Astrocyte (in vitro differentiated cells and primary cell): ENCODE measurements at places on chromosomes 6 and 20. TPM values are rescaled to one million over a fixed set of nuclear protein-coding genes. Genes with fewer than 3 reads are reported as not detected.
A peak's percentile ranks its signal among the peaks of the same experiment; 100 is the strongest.

The PNISR gene
- total RNA-seq, result 54.3 and 62.2 TPM in 2 replicates

GRCh38 chr6:159815410-159815809 lies 15.3 kb downstream of the PNLDC1 start:
- no peak for DNase-seq

The C6orf58 gene
- not detected in 2 replicates for total RNA-seq

The ARMC2 gene
- 5.2 and 7.1 TPM in 2 replicates for total RNA-seq

DNA sequence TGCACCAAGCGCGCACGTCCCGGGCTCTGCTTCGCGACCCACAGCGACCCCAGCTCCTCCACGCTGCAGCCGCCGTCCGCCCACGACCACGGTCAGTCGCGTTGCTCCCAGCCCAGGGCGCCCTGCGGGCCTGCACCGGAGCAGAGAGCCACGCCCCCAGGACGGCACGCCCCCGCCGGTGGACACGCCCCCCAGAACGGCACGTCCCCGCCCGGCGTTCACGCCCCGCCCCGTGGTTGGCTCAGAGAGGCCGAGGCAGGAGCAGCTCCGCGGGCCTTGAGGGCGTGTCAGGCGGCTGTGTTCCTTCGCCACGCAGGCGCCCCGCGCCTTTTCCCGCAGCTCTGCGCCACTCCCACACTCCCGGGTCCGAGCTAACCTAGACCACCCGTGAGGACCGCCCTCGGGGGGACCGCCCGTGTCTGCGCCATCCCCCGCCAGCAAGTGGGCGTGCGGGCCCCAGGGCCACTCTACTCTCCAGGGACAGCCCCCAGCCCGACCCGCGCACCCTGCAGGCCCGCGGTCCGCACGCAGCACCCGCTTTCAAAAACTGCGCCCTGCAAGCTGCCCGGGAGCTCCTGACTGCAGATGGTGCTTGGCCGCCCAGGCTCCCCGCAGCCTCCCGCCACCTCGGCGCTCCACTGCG lies at the start of gene RNASET2:
TSS of gene RNASET2 (minus strand) at position 107 of the 643 bp plus-strand sequence. CDS start 368 bp downstream, outside the sequence.
- DNase-seq, result peak; percentile 73

DNA sequence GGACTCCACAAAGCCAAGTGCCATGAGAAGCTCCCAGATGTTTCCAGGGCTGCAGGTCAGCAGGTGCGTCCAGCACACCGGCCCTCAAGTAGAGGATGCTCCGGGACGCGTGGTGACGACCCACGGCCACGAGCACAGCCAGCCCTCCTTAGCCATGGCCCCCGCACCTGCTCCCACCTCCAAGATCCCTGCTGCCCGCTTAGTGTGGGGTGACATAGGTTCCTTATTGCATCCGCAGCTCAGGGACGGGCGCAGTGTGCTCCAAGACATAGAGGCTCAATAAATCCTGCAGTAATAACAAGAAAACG lies 138.1 kb upstream of the RPS6KA2 start:
- no peak for DNase-seq

GRCh38 chr6:82959385-82959941 lies 106.2 kb downstream of the UBE3D start:
- peak; percentile 94 for DNase-seq

DNA sequence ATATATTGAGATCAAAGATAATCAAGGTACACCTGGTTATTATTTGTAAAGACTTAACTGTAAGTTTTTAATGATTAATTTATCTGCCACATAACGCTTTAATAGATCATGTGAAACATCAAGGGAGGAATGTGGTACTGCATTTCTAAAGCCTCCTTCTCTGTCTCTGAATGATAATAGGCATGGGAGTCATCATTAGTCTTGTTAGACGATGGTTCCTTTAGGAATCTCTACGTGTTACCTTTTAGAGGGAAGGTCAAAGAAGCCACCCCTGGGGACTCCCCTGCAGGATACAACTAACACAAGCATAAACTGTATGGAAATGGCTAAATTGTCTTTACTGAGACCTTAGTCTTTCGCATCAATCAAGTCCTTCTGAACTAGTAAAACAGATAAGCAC lies 173.6 kb upstream of the MCHR2 start:
- DNase-seq, result no peak

DNA sequence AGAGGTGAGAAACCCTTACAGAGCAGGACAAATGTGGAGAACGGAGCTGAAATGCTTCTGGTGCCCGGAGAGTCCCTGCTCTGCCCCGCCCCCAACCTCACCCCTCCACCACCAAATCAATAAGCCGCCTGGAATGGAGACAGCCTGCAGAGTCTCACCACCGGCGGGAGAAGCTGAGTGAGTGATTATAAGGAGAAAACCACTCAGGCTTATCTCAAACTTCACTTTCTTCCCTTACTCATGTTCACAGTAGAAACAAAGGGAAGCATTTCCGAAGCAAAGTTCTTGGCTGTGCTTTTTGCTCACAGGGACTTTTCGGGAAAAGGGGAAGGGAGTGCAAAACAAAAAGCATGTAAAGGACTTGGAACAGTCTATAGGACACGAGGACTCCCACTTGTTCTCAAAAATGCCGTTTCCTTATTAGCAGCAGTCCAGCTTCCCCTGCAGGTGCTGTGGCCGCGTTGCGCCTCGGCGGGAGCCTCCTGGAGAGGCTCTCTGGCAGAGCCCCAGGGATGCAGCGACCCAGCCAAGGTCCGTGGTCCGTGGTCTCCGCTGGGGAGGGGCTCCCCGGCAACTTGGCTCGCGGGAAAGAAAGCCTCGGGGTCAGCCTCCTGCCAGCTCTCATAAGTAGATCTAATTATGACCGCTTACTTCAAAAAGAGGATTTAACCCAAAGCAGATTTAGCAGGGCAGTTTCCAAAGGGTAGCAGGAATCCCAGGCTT lies 64.8 kb upstream of the TMEM30A start:
- peak; percentile 42 for DNase-seq

DNA sequence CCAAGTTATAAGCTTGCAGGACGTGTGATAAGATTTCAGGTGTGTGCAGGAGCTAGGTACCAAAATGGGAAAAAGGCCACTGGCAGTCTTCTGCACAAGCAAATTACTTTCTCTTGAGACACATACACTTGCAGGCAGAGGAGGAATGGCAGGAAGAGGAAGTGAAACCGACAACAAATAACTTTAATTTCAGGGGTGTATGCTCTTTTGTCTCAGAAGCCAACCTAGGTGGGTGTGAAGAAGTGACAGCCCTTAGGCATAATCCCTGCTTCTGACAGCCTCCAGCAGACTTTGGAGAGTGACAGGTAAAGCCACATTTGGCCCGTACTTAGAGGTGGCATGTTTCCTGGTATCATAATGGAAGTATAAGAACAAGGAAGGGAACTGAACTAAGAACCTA lies 118.8 kb upstream of the TRAF3IP2 start:
- DNase-seq, result no peak

The MAP7 gene
- 2.8 and 3.3 TPM in 2 replicates for total RNA-seq

The PXT1 gene
- total RNA-seq, result 0.09 and 0.14 TPM in 2 replicates

- peak; percentile 39 for DNase-seq
Measured at GRCh38 chr6:125814481-125814880, 23.7 kb downstream of the NCOA7 start.

The STX16 gene
- total RNA-seq, result 54.3 and 59.3 TPM in 2 replicates

DNA sequence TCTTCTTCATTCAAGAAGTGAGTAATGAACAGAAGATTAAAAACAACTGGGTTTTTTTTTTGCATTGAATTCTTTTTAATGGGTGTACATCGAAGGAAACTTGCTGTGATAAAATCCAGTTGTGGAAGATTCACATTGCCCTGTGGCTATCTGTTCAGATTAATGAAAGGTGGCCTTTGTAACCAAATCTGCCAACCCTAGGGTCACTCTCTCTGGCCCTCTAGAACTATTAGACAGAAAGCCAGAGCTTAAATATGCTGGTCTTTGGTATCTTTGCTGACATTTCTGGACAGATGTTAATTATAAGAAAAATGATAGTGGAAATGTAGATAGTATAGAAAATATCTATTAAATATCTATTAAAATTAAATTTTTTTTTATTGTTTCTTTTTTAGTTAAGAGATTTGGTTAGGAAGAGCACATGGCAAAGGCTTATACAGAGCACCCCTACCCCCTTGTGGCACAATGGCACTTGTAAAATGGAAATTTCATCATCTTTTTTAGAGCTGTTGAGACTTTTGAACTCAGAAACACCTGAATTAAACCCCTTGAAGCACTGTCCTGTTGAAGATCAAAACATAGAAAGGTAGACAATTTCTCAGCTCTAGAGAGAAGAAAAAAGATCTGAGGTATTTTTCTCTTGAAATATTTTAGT lies 572.5 kb downstream of the PKHD1 start:
- DNase-seq, result no peak

GRCh38 chr20:50635676-50636600 lies 55.4 kb downstream of the RIPOR3 start:
- DNase-seq, result no peak

DNA sequence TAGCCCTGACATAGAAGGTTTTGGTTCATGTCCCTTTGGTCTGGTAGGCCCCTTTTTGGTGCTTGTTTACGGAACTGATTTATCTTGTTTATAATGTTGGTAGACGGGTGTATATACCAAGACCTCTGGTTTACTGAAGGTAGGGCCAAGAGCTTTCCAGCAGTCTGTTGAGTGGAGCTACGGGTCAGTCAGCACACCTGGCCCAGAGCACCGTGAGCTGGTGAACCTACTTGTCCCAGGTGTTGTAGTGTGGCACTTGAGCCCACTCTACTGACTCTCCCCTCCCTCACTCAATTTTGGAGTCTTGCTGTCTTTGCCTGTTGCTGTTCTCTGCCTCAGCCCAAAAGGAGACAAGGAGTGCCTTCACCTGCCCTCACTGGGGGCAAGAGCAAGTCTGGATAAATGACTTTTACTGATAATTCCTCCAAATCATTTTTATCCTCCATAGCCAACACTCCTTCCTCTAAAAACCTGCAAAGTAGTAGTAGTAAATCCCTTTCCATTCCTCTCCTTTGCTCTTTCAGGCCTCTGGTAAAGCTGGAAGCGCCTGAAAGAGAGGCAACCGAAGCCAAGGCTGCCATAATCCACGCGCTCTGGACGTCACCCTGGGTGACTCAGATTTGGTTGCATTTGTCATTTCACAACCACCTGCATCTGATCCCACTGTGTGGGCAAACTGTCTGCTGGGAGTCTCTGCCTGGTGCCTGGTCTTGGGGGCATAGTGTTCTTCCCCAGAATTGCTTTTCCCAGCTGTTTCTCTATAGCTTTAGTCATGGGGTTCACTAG lies 22.2 kb downstream of the RREB1 start:
- peak; percentile 72 for DNase-seq

The CCM2L gene
- total RNA-seq, result 0.11 TPM in 1 of 2 replicates, not detected in the other

The LRRN4 gene
- 1.0 and 1.1 TPM in 2 replicates for total RNA-seq

DNA sequence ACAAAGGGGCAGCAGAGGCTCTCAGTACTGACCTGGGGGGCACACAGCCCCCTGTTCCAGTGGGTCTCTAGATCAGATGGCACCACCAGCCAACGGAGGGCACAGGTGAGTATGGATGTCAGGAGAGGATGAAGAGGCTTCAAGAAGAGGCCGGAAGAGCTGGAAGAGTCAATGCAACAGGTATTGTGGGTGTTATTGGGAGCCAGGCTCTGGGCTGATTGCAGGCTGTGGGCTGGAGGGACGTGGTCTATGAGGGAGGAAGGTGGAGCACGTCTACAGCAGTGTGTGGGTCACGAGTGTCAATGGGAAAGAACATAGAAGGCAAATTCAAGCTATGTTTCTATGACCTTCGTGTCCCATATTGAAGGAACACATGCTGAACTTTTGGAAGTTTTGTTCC lies 18.8 kb upstream of the TAGAP start:
- no peak for DNase-seq

- no peak for DNase-seq
Measured at GRCh38 chr6:72622094-72622940, 453 bp downstream of the KCNQ5 start.

DNA sequence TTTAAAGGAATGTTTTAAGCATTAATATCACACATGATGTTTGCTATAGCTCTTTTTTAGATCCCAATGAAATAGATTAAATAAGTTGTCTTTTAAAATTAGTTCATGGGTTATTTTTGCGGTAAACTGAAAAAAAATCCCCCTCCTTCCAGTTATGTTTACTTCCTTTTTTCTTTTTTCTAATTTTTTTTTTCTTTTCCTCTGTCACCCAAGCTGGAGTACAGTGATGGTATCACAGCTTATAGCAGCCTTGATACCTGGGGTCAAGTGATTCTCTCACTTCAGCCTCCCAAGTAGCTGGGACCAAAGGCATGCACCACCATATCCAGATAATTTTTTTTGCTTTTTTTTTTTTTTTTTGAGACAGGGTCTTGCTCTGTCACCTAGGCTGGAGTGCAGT lies 17.8 kb upstream of the SCAF8 start:
- no peak for DNase-seq

The HLA-DOB gene
- 0.20 and 0.79 TPM in 2 replicates for total RNA-seq

DNA sequence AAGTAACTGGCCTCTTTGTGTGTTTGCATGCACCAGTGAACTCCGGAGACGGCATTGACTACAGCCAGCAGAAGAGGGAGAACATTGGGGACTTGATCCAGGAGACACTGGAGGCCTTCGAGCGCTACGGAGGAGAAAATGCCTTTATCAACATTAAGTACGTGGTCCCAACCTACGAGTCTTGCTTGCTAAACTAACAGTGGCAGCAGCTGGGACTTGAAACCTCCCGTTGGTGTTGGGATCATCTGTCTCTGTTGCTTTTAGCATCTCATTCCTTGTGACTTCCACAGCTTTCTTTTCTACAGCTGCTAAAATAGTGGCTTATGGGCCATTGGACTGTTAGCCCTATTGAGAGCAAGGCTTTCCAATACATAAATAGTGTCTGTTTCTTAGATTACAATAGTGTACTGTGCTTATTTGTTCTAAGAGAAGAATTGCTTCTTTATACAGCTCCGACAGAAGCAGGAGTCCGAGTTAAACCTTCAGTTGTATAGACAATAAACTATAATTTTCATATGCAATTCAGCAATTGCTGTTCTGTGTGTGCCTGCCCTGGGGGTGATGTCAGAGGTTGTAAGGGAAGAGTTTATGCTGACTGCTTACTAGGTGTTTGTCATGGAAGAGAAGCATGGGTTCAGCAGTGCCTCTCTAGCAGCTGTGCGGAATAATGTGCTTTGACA lies 99.6 kb upstream of the QKI start:
- no peak for DNase-seq

The CASS4 gene
- total RNA-seq, result 2.3 and 2.5 TPM in 2 replicates

GRCh38 chr6:160520043-160520904 lies 143.8 kb downstream of the LPA start:
- peak; percentile 34 for DNase-seq
